ENCODE measurements at places on chromosomes 2 and 18. TPM values are rescaled to one million over a fixed set of nuclear protein-coding genes. Genes with fewer than 3 reads are reported as not detected.

Gene HOXD8
- not detected for polyA plus RNA-seq

GRCh38 chr2:35891528-35891927 lies 464.1 kb upstream of the CRIM1 start:
- DNase-seq: no peak

DNA sequence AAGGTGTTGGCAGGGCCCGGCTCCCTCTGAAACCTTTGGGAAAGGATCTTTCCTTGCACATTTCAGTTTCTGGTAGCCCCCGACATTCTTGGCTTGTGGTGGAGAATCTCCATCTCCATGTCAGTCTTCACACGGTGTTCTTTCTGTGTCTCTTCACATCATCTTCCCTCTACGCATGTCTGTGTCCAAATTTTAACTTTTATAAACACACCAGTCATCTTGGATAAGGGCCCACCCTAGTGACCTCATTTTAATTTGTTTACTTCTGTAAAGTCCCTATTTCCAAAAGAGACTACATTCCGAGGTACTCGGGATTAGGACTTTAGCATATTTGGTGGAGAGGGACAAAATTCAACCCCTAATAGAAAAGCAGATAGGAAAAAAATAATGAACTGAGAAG lies 138.4 kb downstream of the GALNT3 start:
- DNase-seq: no peak

GRCh38 chr2:58606799-58607198 lies 365.7 kb upstream of the FANCL start:
- DNase-seq: no peak

DNA sequence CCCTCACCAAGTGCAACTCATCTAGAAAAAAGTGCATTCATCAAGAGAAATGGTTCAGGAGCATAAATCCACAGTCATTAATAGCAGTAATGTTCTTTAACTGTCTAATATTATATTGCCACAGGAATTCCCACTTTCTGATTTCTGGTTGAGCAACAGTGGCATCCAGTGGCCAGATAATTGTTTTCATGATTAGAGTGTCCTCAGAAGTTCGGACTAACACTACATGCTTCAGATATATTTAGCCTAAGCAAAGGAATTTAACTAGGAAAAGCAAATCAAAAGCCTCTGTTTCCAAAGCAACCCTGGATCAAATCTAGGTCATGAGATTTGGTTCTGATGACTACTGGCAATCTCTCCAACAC lies 9.8 kb upstream of the ERBB4 start:
- DNase-seq: no peak

DNA sequence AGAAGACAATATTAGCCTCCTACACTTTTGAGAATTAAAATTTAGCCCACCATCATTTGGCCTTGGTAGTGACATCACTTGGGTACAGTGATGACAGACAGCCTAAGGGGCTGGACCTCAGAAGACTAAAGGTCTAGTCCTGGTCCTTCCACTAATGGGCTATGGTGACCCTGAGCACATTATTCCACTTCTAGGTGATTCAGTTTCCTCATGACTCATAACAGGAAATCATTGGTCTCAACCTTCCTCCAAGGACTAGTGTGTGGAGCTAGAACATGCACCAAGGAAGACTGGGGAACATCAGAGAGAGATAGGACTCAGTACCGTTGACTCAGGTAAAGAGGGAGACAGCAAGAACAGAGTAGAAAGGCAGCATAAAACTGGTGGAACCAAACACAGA lies 64.0 kb downstream of the TFCP2L1 start:
- no peak for DNase-seq

All from AG04450 (cell line).